NCI-H187 (cell line): ENCODE measurements at places on chromosomes 7 and 10.
A peak's percentile ranks its signal among the peaks of the same experiment; 100 is the strongest.

DNA sequence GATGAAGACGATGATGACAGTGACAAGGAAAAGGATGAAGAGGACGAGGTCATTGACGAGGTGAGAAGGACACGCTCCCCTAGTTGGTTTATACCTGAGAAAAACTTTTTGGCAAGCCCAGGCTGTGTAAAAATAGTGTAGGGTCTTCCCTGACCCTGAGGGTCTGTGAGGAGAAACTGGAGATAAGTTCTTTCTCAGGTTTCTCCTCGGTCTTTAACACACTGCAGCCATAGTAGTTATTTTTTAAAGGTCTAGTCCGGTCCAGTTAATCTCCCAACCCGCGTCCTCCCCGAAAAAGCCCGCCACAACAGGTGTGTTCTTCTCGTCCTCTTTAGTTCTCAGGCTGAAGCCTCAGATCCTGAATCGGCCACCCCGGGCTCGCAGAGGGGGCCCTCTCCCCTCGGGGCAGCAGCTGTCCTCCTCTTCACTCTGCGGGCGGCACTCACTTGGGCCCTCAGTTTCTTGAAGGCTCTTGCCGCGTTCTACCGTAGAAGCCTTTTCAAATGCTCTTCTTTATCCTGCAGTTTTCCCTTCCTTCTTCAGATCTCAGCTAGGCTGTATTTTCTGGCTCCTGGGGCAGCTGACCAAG is 411 bp downstream of the BCCIP start:
- no peak for DNase-seq

DNA sequence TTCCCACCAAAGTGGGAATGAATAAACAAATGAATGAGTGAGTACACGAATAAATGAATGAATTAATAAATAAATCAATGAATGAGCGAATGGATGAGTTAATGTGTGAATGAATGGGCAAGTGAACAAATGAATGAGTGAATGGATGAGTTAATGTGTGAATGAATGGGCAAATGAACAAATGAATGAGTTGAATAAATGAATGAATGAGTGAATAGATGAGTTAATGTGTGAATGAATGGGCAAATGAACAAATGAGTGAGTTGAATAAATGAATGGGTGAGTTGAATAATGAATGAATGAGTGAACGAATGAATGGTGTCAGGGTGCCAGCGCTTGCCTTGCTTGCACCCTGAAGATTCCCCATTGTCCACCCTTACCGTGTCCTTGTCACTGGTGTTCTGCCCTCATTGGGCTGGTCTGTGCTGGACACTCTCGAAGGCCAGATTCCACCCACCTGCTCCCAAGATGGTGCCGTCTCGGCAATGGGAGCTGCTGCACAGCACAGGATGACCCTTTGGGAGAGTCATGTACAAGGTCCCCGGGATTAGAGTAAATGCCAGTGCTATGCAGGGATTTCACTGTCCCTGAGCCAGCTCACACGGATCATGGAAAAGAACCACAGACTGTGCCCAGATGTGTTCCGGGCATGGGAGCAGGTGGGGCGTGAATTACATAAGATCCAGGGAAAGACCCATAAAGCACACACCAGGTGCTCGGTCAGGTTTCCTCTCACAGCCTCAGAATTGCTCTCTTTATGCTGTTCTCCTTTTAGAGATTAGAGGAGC is 83.2 kb downstream of the CAMK1D start:
- DNase-seq = no peak

DNA sequence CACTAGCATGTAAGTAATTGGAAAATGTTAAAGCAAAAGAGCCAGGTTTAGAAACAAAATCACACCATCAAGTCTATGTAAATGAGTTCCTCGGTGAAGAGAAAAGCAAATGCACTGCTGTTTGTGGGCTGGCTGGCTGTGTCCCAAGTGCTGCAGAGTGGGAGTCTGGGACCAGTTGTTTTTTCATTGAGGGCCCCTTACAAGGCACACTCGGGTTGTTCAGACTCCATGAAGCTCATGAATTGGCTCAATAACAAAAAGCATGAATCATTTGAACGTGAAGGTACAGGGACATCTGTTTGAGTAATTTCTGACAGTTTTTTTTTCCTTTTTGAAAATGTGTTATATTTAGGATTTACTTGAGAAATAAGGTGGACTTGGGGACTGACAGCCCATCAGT is 28.0 kb downstream of the GRK5 start:
- DNase-seq = no peak

- DNase-seq = no peak
Measured at GRCh38 chr7:133931053-133931452, 196.1 kb upstream of the LRGUK start.

- DNase-seq = no peak
Measured at GRCh38 chr10:42428534-42428933, 209.8 kb downstream of the ZNF33B start.

DNA sequence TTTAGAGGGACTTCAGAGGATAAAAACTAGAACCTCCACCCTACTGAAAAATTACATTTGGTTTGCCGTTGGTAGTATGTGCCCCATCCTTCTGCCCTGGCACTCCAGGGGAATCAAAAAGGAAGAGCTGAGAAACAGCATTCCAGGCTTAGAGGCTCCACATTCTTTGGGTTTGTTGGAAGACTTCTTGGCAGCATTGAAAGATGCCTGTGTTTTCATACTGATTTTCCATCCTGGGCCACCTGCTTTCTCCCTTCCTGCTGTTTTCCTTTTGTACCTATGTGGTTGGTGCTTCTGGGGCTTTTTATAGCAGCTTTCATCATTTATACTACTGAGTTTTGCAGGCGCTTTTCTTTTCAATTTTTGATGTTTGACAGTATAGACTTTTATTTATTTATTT is 61.7 kb downstream of the AUTS2 start:
- no peak for DNase-seq

GRCh38 chr10:50361946-50362345 is 110.6 kb upstream of the ASAH2 start:
- no peak for DNase-seq

- DNase-seq = no peak
Measured at GRCh38 chr7:3029138-3029537, 14.5 kb downstream of the CARD11 start.

GRCh38 chr7:105130580-105130979 is 116.6 kb downstream of the KMT2E start:
- no peak for DNase-seq

GRCh38 chr10:127524908-127525665 is 24.0 kb upstream of the NPS start:
- DNase-seq = no peak

- DNase-seq = no peak
Measured at GRCh38 chr7:157795199-157795598, 458.4 kb downstream of the DNAJB6 start.

DNA sequence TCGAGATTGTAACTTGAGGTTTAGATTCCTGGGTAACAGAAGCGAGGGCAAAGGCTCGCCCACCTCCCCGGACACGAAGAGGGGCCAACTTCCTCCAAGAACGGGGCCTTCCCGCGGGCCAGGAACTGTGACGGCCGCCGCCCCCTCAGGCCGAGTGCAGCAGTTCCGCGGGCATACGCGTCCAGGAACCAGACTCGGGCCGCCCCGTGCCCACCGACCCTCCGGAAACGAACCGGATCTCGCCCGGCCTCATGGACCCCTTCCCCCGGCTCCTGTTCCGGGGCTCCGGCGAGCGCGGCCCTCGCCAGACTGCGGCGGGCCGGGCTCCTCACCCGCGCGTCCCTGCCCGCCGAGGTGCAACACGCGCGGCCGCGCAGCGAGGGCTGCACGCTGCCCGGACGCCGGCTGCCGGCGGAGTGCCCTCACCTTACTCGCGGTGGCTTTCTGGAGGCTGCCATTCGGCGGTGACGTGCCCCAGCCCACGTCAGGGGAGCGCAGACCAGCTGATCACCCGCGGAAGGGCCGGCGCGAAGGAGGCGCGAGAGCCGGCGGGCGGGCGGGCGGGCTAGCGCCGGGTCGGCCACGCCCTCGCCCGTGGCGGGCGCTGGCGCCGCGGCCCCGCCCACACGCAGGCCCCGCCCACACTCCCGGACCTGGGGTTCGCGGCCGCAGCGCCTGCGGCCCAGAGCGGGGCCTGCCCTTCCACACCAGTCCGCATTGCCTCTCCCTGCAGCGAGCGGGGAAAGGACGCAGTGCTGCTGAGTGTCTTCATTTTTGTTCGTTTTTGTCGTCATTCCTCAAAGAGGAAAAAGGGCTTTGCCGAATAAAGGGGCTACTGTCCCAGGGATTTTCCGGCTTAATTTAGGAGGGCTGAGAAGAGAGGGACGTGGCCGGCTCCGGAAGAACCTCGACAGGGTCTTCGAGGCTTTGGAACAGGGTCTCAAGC is at the start of gene XPNPEP1:
Gene XPNPEP1, minus strand, starts transcription at position 536 of the 946 bp plus-strand sequence. Its CDS starts 78 bp downstream, at position 458.
- DNase-seq = peak; percentile 57

DNA sequence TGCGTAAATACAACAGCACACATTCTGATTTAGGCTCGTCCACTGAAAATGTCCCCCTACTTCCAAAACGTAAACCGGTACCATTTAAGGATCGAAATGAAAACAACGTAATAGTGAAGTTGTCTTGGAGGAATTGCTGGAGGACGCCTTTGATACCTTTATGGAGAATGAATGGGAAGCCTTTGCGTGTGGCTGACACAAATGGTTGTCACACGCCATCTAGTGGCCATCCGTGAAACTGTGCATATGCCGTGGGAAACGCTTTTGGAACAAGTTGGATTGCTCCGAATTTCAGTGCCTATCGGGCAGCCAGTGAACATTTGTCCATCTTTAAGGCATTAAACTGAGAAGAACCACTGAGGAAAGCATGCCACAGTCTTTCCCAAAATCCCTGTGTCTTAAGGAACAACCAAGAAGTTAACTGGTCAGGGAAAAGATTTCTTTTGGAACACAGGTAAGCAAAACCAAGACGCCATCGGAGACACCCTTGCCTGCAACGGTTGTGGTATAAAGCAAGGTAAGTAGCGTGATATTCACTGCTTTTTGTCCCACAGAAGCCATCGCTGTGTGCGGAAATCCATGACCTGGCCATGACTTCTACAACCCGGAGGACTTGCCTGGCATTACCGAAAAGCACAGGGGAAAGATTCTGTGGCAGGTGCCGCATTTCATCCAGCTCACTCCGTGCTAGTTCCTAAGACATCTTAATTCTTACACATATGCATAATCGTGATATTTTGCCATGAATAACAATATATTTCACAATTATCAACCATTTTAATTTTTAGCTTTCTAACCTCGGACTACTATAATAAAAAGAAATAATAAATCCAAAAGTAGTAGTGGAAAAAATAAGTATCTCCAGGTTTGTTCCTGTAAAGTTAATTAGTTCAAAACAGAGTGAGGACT is 100.6 kb downstream of the FAM204A start:
- DNase-seq = peak; percentile 27

- no peak for DNase-seq
Measured at GRCh38 chr10:106711313-106711906, 453.1 kb downstream of the SORCS1 start.

- DNase-seq = peak; percentile 0
Measured at GRCh38 chr10:74293686-74294371, 142.8 kb downstream of the ADK start.

GRCh38 chr10:98196985-98197384 is 62.5 kb downstream of the R3HCC1L start:
- no peak for DNase-seq

GRCh38 chr7:26457696-26458327 is 166.2 kb downstream of the SNX10 start:
- DNase-seq = no peak

- no peak for DNase-seq
Measured at GRCh38 chr7:45021604-45022296, 21.7 kb downstream of the CCM2 start.

DNA sequence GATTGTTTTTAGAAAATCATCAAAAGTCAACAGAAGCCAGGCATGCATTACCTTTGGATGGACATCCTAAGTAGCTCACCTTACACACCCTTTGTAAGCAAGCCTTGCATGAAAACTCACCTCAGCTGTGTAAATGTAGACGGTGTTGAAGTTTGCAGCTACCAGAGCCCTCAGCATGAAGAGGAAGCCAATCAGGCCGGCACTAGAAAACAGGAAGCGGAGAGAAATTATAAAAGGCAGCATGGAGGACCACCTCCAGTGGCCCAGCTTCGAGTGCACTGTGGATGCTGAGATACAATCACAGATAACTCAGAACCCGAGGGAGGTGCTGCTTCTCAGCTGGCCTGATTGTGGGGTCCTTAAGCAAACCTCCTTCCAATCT is 75.3 kb downstream of the SVOPL start:
- peak; percentile 53 for DNase-seq

DNA sequence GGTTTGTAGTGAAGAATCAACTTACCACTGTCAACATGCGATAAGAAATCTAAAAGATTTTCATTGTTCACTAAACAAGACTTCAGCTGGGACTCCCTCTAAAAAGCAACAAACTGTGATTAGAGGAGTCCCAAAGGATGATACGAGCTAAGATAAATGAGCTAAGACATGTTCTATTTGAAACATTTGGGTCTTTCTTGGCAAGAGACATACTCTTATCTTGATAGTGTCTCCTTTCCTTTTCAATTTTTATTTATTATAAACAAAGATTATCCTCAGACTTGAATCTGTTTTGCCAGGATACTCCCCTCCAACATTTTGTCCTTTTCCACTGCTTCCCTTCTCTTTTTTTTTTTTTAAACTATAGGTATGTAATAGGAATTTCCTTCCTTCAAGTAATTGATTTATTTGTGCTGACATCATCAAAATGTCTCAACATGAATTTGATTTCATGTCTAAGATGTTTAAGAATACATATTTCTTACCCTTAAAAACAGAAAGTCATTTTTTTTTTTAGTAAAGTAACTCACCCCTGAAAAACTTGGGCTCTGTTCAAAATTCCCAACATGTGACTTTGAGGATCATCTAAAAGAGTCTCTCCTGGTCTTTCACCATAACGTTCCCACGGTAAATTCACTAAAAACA is 158.4 kb upstream of the NRP1 start:
- DNase-seq = no peak

DNA sequence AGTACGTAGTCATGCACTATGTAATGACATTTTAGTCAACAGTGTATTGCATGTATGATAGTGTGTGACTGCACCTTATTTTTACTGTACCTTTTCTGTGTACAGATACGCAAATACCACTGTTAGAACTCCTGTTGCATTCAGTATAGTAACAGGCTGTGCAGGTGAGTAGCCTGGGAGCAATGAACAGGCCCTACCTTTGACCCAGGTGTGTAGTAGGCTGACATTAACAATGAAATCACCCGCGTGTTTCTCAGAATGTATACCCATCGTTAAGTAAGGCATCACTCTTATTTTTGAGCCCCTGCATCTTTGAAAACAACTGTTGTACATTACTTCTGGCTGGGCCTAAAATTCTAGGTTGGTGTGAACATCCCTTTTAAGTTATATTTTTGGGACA is 41.6 kb downstream of the DAGLB start:
- DNase-seq = no peak

GRCh38 chr10:47311193-47311931 is 10.9 kb upstream of the GDF2 start:
- no peak for DNase-seq
